Bronchial smooth muscle cell (primary cell): ENCODE measurements at places on chromosomes 7 and 10. TPM values are rescaled to one million over a fixed set of nuclear protein-coding genes. Genes with fewer than 3 reads are reported as not detected.

Gene ACTR3C
- 0.26 and 2.0 TPM in 2 replicates for total RNA-seq

Gene FFAR4
- total RNA-seq: not detected in 2 replicates

Gene UPK3B
- 0.32 TPM in 1 of 2 replicates, not detected in the other for total RNA-seq

Gene ABCF2
- 31.0 and 42.7 TPM in 2 replicates for total RNA-seq

Gene PRKCQ
- under 0.01 and 0.17 TPM in 2 replicates for total RNA-seq

Gene GRM8
- total RNA-seq: not detected in 2 replicates

Gene IRF5
- total RNA-seq: 0.32 TPM in 1 of 2 replicates, not detected in the other

Gene DDX50
- 62.6 and 79.0 TPM in 2 replicates for total RNA-seq

Gene ITPRID1
- total RNA-seq: not detected in 2 replicates

Gene BMS1
- 11.5 and 14.0 TPM in 2 replicates for total RNA-seq

Gene OPN1SW
- not detected in 2 replicates for total RNA-seq

Gene NEUROD6
- not detected in 2 replicates for total RNA-seq

Gene GHRHR
- not detected in 2 replicates for total RNA-seq

Gene GIMAP4
- 0.09 TPM in 1 of 2 replicates, not detected in the other for total RNA-seq

Gene OR2A42
- total RNA-seq: under 0.01 TPM in 1 of 2 replicates, not detected in the other

Gene STRIP2
- total RNA-seq: 0.77 and 7.3 TPM in 2 replicates

Gene FAM237B
- not detected in 2 replicates for total RNA-seq

Gene EGFR
- 31.7 and 35.5 TPM in 2 replicates for total RNA-seq

Gene TMEM225B
- total RNA-seq: 1.3 and 1.5 TPM in 2 replicates

Gene EPO
- total RNA-seq: not detected in 2 replicates

Gene FANK1
- 6.0 and 8.5 TPM in 2 replicates for total RNA-seq

Gene GPNMB
- 264 and 417 TPM in 2 replicates for total RNA-seq

Gene PPP1R9A
- 0.16 and 0.60 TPM in 2 replicates for total RNA-seq

Gene FLNC
- 166 and 209 TPM in 2 replicates for total RNA-seq

Gene BRAT1
- total RNA-seq: 16.8 and 17.7 TPM in 2 replicates

Gene METTL27
- 8.3 and 11.8 TPM in 2 replicates for total RNA-seq

Gene HOXA7
- total RNA-seq: under 0.01 TPM in 1 of 2 replicates, not detected in the other

Gene HMX3
- total RNA-seq: 0.16 TPM in 1 of 2 replicates, not detected in the other

Gene NODAL
- not detected in 2 replicates for total RNA-seq

Gene ZNF365
- total RNA-seq: 0.94 and 2.8 TPM in 2 replicates
